NCI-H1417 treated with DMSO at 0.1 percent for 48 hours (cell line): ENCODE measurements at places on chromosomes 16 and 17.
A peak's percentile ranks its signal among the peaks of the same experiment; 100 is the strongest.

DNA sequence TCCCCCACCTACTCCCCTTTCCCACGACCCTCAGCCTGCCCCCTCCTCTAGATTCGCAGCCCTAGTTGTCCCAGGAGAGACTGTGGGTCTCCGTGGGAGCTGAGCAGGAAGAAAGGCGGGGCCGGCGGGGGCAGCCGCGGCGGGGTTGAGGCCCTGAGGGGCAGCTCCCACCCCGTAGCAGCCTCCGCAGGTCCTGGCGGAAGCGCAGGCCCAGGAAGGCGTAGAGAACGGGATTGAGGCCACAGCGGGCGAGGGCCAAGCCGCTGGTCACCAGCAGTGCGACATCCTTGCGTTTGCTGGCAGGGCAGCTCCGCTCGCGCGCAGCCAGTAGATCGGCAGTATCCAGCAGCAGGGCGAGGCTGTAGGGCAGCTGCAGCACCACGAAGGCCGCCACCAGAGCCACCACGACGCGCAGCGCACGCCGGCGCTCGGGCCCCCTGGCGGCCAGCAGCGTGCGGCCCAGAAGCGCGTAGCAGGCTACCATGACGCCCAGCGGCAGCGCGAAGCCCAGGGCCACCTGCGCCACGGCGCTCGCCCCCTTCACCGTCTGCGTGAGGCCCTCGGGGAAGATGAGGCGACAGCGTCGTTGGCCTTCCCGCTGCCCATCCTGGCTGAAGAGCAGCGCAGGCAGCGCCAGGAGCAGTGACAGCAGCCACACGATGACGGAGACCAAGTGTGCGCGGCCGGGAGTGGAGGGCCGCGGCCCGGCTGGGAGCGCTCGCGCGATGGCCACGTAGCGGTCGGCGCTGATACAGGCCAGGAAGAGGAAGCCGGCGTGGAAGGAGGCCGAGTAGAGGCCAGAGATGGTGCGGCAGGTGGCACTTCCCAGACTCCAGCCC lies 1.9 kb downstream of the CCR10 start:
- DNase-seq: peak; percentile 45

GRCh38 chr17:1146561-1147265 lies 33.1 kb downstream of the ABR start:
- DNase-seq: no peak

DNA sequence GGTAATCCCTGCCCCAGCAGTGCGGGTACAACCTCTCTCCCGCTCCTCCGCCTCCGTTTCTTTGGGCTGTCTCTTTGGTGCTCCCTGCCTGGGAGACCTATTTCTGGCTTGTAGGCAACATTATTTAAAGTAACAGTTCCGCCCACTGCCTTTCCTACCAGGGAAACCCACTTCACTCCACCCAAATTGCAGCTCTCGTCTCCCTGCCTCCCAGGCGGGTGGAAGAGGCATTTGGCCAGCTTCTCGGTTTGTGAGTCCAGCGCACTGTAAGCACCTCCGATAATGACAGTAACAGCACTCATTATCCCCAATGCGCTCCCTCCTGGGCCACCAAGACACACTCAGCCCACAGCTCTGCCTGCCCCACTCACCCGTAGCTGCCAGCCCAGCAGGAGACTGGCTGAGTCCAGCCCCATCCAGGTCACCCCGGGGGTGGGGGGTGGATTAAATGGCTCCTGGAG lies 165.1 kb upstream of the CDC42EP4 start:
- peak; percentile 54 for DNase-seq

DNA sequence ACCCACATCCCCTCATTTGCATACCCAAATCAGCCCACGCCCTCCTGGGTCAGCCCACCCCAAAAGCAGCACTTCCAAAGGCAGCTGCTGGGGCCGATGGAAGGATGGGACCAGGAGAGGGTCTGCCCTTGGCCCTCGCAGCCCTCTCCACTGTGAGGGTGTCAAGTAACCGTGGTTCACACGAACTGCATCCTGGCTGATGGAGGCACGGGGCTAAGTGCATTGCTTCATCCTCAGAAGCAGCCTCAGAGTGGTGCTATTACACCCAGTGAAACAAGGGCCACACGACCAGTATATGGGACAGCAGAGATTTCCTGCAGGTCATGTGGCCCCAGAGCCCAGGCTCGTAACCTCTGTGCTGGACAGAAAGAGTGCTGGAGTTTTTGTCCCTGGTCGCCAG lies 13.2 kb upstream of the ATP2A3 start:
- DNase-seq: no peak

GRCh38 chr16:48405907-48406306 lies 20.7 kb upstream of the SIAH1 start:
- DNase-seq: no peak

DNA sequence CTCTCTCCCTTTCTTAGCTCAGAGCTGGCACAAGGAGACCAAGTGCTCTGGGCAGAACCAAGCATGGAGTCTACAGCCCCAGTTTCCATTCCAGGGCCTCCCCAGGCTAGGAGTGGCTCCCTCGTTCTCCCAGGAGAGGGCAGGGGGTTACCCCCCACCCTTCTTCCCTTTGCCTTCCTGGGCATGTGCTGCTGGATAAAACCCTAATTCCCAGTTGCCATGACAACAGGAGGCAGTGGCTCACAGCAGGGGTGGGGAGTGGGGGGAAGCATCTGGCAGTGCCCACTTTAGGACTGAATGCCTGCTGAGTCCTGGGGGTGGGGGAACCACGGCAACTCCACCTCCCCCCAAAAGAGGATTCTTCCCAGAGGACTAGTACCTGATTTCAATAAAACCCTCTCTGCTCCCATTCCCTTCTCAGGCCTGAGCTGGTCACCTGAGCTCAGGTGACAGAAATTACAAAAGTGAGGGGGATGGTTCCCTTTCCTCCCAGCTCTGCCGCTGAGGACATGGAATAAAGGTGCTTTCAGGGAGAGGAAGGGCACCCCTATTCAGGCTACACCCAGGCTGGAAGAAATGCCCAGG lies 1.8 kb downstream of the MPP2 start:
- DNase-seq: no peak

DNA sequence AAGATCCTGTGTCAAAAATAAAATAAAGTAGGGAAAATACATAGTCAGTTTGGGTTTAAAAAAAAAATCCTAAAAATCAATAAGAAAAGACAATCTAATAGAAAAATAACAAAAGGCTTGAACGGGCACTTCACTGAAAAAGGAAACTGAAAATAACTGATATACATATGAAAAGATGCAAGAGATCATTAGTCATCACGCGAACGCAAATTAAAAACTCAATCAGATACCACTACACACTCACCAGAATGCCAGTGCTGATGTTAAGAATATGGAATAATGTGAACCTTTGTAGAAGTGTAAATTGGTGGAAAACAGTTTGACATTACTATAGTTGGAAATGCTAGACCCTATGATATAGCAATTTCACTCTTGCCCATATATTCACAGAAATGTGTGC lies 14.6 kb downstream of the GNGT2 start:
- DNase-seq: no peak

DNA sequence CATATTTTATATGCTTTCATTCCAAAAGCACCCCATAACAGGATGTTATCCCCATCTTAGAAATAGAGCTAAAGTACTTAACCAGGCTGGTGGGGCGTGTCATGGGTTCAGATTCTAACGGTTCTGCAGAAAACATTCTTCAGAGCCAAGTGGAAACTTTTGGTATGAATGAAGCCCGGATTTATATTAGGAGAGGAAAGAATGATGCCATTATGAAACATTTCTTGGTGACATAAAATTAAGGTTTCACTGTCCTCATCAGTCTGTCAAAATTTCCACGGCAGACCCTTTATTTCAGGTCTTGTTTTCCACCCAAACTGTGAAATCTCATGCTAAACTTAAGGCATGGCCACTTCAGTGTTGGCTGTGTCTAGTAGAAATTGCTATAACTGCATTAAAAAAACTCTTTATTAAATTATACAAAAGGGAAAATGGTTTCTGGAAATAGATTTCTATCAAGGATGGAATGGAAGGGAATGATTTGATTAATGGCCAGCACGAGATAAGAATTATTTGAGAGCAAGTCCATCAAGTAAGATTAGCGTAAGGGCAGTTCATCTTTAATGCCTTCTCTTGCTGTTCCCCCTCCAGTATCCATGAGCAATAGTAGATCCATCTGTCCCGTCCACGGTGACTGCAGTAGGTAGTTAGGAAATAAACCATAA lies 11.7 kb downstream of the PRKCA start:
- DNase-seq: no peak

DNA sequence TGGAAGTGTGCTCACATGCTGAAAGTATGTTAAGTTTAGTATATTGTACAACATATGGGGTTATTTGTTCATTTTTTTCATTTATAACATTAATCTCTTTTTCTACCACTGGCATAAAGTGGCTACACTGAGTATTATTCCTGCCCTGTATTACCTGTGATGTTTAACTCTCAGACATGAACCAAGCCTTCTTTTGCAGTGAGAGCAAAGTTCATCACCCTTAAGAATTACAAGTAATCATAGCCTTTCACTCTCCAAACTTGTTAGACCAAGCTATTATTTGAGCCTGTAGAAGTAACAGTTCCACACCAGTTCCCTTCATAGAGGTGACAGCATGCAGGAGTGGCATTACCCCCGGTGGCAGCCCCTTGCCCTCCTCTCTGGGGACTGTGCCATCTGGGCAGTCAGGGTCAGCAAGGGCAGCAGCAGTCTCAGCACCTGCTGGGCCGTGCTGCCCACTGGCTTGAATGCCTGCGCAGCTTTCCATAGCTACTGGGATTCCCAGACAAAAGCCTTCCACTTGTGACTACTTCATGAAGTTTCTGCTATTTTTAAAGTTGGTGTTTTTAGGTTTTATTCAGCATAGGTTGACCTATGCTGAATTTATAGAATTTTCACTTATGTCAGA lies 71.3 kb downstream of the TMC6 start:
- no peak for DNase-seq

DNA sequence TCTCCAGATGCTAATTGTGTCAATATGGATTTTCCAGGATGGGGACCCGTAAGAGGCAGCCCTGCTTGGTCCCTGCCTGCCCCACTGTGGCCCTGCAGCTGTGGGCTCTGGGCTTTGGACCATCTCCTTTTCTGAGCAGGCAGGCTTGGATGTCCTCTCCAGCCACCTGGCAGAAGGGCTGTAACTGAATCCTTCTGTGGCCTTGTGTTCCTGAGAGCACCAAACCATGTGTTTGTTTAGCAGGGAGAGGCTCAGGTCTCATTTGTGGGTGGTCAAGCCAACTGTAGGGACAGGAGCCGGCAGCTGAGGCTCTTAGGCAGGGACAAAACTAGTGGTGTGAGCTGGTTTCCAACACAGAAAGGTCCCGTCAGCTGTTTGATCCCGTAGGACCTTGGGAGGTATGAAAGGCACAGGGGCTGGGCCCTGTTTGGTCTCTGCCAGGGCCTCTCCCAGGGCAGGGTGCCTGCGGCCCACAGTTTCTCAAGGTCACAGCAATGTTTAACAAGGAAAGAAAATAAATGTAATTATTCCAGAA lies 18.5 kb downstream of the SEC14L5 start:
- no peak for DNase-seq

GRCh38 chr17:76398523-76399174 lies 14.2 kb downstream of the SPHK1 start:
- no peak for DNase-seq

GRCh38 chr16:1731603-1732002 lies 25.6 kb downstream of the MAPK8IP3 start:
- no peak for DNase-seq

GRCh38 chr16:20415541-20415940 lies 6.2 kb downstream of the ACSM5 start:
- DNase-seq: no peak

GRCh38 chr17:45222996-45223538 lies 1.4 kb downstream of the FMNL1 start:
- DNase-seq: no peak

DNA sequence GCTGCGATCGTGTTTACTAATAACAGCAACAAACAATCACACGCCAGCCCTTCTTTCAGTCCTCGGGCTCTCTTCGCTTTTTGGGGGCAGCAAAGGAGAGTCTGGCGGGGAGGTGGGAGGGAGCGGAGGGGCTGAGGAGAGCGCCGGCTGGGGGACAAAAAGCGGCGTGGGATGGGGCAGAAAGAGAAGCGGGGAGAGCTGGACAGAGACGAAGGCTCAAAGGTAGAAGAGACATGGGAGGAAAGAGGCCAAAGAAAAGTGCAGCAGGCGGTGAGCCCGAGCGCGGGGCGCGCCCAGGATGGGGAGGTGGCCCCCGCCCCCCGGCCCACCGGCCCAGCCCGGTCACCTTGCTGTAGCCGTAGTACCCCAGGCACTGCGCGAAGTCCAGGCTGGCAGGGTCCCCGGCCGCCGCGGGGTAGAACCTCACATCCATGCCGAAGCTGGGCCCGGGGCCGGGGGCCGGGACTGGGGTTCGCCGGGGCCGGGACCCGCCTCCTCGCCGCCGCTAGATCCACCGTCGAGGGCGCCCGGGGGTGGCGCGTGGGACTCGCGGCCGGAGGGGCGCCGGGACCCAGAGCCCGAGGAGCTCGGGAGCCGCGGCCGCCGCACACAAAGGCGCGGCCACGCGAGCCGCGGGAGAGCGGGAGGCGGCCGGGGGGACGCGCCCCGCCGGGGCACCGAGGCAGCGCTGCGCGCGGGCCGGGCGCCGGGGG lies 496 bp downstream of the TOX3 start:
- DNase-seq: no peak

DNA sequence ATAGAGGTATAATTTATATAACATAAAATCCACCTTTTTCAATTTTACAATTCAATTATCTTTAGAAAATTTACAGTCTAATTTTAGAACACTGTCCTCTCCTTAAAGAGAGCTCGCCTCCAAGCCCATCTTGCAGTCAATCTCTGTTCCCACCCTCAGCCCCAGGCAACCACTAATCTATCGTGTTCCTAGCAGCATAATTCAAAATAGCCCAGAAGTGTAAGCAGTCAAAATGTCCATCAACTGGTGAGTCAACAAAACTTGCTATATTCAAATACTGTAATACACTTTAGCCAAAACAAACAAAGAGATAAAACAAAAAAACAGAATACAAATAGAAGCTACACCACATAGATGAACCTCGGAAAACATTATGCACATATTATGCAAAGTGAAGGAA lies 1006.8 kb upstream of the EEF2KMT start:
- no peak for DNase-seq

GRCh38 chr17:22277595-22277994 lies 585.3 kb downstream of the KCNJ18 start:
- no peak for DNase-seq

- no peak for DNase-seq
Measured at GRCh38 chr16:28309811-28310311, 17.5 kb downstream of the SBK1 start.

DNA sequence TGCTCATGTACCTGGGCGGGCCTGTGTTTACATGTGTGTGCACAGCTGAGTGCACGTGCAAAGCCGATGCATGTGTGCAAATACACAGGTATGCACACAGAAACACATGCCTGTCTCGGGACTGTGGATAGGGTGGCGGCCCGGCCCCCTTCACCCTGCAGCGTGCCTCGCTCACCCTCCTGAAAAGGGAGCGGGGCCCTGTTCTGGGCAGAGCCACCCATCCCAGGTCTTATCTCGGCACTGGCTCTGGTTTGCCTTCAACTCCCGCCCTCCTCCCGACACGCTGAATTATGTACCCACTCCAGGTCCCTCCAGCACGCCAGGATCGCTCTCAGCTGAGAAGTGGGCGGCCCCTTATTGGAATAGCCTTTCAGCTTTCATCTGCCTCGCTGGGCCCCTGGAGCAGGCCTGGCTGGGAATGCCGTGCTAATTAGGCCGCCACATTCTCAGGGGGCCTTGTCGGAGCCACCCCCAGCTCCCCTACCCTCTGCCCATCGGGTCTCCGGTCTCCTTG lies 77.8 kb downstream of the RTN4RL1 start:
- no peak for DNase-seq
